ENCODE measurements at places on chromosomes 6 and 20.
A peak's percentile ranks its signal among the peaks of the same experiment; 100 is the strongest.

DNA sequence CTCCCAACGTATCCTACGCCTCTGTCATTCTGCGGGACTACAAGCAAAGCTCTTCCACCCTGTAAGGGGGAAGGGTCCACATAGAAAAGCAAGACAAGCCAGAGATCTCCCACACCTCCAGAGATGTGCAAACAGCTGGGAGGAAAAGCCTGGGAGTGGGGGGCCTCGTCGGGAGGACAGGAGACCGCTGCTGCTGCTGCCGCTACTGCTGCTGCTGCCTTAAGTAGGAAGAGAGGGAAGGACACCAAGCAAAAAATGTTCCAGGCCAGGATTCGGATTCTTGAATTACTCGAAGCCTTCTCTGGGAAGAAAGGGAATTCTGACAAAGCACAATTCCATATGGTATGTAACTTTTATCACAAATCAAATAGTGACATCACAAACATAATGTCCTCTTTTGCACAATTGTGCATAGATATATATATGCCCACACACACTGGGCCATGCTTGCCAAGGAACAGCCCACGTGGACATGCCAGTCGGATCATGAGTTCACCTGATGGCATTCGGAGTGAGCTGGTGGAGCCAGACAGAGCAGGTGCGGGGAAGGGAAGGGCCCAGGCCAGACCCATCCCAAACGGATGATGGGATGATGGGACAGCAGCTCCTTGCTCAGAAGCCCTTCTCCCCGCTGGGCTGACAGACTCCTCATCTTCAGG, 108.8 kb upstream of the RAB32 start:
- no peak for DNase-seq

DNA sequence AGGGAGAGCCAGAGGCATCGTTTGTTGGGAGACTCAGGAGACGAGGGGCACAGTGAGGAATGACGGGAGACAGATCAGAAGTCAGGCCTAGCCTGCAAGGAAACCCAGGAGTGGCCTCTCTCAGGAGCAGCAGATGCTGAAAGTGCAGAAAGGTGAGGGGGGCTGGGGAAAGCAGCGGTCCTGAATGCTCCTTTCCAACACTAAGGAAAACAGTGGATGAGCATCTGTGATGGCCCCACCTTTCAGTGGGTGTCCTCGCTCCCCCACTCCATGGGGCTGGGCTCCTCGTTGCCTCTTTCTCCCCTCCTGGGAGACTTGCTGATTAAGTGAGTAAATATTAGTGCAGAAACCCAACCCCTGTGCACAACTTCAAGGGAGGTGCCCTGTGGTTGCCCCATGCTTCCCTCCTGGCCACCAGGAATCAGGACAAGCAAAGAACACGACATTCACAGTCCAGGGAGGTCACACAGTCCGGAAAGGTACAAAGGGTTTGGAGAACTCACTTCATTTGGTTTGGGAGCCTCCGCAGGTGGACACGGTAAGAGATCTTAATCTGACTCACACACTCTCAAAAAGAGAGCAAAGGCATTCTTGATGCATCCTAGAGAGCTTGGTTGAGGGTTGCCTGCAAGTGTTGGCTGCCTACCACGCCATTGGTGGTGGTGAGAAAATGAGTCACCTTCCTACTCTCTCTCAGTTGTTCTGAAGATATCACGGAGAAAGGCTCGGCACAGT, 9.7 kb upstream of the BPIFB1 start:
- no peak for DNase-seq

GRCh38 chr6:2732503-2733089, 18.1 kb downstream of the MYLK4 start:
- DNase-seq, result no peak

DNA sequence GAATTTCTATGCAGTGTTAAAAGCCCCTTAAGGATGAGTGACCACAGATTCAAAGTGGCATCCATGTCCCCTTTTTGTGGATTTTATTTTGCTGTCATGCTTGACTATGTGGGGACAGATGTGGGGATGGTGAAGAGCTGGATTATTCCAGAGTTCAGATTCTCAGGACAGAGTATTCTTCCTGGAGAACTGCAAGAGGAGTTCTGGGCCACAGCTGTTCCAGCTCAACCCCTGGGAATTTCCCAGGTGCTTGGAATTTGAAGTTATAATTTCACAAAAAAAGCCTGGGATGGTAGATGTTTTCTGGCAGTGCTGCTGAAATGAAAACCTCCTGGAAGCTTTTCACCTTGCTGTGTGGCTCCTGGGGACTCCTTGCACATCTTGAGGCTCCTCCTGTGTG, 671.8 kb upstream of the MARCKS start:
- no peak for DNase-seq

- DNase-seq, result no peak
Measured at GRCh38 chr6:74213995-74214394, 518.0 kb downstream of the CD109 start.

- DNase-seq, result no peak
Measured at GRCh38 chr6:19327241-19327640, 509.9 kb upstream of the ID4 start.

GRCh38 chr20:48912065-48912464, 9.4 kb upstream of the ARFGEF2 start:
- DNase-seq, result no peak

- DNase-seq, result no peak
Measured at GRCh38 chr6:136169394-136170148, 80.5 kb downstream of the MTFR2 start.

GRCh38 chr20:33600414-33600813, 61.7 kb upstream of the C20orf144 start:
- DNase-seq, result no peak

GRCh38 chr6:35790683-35791082, 6.4 kb downstream of the CLPS start:
- no peak for DNase-seq

- DNase-seq, result no peak
Measured at GRCh38 chr20:4483961-4484360, 237.7 kb upstream of the PRND start.

GRCh38 chr20:41003143-41003935, 25.3 kb upstream of the TOP1 start:
- DNase-seq, result peak; percentile 65

DNA sequence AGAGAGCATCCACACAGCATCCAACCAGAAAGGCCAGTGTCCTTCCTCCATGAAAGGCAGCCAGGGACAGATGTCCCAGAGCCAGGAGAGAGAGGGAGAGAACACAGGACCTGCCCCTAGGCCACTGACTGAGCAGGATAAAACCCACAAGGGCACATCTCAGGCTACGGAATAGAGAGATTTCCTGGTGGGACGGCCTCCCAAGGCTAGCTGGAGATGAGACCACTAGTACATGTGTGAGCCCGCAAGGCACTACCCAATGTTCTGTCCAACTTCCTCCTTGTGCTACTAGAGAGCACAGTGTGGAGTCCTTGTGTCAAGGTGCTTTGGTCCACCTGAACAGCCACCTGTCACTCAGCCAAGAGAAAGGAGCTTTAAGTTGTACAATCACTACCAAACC, 44.2 kb downstream of the PLCG1 start:
- no peak for DNase-seq

DNA sequence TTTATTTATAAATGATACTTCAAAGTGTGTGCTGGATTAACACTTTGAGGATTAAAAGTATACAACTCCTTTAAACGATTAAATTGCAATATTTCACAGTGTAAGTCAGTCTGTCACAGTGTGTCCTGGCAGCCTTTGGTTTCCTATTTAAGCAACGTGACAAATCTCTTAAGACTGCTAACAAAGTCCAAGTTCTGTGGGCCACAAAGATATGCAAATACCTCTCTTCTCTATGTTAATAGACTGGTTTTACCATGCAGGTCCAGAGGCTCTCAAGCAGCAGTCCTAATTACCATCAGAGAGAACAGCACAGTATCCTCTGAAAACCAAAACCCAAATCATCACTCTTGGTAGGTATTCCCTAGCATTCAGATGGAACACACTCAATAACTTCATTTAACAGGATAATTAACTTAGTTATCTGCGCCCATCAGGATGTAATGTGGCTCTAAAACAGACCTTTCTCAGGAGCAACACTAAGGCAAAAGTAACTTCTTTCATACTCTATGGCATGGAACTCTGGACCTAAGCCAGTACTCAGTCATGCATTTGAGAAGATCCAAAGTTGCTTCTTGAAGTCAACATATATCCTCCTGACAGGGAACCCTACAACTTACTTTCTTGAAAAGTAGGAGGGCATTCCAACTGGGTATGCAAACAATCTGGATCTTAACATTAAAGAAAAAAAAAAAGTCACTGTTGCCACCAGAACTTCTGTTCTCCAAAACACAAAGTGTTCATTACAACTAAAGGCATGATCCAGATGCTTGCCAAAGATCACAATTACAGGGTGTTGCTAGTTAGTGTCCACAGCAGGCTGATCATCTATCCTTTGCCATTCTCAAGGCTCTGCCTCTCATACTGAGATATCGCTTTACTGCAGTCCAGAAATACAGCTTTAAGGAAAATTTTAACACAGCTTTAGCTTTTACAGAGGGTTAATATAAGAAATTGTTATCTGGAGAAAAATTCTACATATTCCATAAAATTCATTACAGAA, 53.2 kb downstream of the MAN1A1 start:
- DNase-seq, result no peak

DNA sequence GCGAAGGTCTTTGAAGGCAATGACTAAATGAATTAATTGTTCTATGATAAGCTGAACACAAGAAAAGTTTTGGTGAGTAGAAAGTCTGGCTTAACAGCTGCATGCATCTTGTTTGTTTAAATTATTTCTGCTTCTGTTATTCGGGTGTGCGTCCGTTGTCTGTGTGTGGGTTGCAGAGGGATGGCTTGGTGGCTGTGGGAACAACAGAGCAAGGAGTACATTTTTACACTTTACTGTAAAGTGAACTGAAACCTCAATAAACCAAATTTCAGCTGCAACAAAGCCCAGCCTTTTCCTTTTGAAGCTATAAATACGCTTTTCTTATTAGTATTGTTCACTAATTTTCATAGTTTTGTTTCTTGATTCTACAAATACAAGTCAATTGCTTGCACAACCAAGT, 3.5 kb upstream of the LAMP5 start:
- no peak for DNase-seq

DNA sequence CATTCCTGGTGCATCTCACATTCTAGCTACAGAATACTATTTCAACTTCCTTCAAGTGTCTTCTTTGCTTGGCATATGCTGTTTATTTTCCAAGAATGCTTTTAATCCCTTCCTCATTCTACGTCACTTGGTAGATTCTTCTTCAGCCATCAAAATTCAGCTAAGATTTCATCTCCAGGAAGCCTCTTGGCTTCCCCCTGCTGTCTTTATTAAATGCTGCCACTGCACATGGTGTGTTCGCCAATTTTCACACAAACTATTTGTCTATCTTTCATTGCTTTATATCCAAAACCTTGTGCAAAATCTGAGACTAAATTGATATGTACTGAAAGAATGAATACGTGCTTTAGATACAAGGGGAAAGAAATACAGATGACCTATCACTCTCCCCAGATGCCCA, 253.0 kb downstream of the RFPL4B start:
- no peak for DNase-seq

- no peak for DNase-seq
Measured at GRCh38 chr6:91497770-91498169, 910.9 kb upstream of the MAP3K7 start.

DNA sequence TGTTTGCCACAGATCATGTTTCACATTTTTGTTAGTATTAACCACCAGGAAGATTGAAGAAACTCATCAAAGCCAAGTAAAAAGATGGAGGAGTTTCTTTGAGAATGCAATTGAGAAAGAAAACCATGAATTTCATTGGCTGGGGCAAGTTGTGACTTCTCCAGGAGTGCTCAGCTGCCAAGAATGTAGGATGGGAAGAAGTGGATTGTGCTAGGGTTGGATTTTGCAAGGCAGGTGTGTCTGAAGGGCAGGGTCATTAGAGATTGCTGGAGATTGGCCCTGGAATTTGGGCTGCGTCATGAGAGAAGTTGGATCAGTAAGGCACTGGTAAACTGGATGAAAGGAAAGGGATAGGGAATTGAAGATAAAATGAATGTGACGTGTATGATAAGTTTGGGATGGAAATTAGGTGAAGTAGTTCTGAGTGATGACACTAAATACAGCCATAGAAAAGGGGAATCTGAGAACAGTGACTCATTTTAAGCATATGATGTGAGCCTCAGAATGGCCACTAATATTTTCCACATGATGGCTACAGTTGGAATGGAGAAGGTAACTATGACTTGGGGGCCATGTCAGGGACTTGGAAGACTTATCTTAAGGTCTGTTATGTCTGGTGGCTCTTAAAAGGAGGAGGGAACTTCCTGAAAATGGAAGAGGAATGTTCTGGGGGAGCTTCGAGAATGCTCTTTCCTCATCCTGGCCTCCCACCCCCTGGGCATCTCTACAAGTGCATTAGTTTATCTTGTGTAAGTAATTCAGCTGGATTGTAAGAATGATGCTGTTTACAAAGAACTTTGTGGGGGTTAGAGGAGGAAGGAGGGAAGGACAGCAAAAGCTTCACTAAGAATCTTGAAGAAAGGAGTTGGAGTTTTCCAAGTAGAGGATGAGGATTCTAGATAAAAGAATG, 27.8 kb upstream of the ERVFRD-1 start:
- DNase-seq, result no peak

DNA sequence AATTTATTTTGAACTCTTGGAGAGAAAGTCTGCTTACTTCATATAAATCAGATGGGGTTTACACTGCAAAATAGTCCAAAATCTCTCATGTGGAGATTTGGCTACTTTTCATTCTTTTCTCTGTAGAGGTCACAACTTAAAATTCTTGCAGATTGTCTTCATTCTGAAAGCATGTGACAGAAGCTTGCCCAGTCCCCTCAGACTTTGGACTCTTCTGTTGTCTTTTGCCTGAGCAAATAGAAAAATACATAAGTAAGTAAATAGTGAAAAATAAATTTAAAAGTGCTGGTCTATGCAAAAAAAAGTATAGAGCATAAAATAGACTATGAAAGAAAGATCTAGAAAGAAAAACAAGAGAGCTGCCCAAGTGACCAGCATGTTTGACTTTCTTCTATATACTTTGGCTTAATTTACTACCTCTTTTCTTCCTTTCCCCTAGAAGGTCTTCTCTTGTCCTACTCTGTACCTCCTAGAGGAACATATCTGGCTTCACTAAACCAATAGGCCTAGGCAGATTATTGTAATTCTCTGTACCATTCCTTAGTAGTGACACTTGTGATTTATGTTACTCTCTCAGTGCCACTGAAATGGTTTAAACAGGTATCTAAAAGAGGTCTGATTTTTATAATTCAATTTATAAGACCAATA, 260.9 kb downstream of the TENT5A start:
- DNase-seq, result no peak

- no peak for DNase-seq
Measured at GRCh38 chr6:28353981-28354676, 4.4 kb downstream of the ZKSCAN3 start.

GRCh38 chr6:150631283-150631983, 31.7 kb downstream of the PLEKHG1 start:
- no peak for DNase-seq

DNA sequence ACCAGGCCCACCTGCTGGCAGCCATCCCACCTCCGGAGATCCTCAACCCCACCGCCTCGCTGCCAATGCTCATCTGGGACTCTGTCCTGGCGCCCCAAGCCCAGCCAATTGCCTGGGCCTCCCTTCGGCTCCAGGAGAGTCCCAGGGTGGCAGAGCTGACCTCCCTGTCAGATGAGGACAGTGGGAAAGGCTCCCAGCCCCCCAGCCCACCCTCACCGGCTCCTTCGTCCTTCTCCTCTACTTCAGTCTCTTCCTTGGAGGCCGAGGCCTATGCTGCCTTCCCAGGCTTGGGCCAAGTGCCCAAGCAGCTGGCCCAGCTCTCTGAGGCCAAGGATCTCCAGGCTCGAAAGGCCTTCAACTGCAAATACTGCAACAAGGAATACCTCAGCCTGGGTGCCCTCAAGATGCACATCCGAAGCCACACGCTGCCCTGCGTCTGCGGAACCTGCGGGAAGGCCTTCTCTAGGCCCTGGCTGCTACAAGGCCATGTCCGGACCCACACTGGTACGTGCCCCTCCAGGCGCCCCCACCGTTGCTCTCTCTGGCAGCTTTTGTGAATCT, 1.1 kb downstream of the SNAI1 start:
- no peak for DNase-seq
